ENCODE measurements at places on chromosomes 7 and 10.

- DNase-seq, result no peak
Measured at GRCh38 chr10:66162560-66163143, 763.2 kb upstream of the LRRTM3 start.

DNA sequence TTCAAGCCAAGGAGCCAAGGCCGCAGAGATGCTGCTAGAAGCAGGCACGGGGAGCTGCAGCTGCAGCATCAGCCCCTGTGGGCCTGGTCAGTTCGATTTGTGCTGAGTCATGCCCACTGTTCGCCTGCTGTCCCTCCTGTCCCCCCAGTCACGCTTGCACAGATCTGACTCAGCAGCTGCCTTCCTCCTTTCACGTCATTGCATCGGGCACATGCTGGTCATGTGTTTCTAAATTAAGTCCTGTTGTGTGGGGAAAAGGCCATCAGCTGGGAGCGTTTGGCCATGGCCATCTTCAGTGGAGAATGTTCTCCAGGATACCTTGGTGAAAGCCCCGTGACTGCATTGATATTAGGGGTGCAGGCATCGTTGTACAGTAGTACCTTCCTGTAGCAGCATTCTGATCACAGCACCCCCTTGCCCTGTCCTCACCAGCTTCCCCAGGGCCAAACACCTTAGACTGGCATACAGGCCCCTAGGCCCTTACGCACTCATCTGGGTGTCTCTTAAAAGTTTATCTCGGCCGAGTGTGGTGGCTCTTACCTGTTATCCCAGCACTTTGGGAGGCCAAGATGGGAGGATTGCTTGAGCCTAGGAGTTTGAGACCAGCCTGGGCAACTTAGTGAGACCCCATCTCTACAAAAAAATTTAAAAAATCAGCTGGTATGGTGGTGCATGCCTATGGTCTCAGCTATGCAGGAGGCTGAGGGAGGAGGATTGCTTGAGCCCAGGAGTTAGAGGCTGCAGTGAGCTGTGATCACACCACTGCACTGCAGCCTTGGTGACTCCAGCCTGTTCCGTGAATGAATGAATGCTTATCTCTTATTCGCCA lies 23.2 kb downstream of the POR start:
- no peak for DNase-seq

DNA sequence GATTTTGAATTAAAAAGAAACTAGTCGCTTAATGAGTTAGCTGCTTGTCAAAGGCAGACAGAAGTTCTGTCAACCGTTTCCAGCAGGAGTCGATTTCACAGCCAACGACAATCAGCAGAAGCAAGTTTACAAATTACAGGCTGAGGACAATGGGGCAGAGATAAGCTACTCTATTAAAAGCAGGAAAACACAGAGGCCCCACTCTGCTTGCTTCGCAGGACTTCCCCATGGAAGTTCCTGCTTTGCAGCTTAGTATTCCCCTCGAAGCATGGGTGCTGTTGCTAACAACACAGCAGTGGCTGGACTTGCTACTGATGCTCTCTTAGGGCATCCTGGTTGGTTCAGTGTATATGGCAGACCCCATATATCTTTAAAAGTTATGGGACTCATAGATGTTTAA lies 50.8 kb upstream of the KLF6 start:
- no peak for DNase-seq

- DNase-seq, result no peak
Measured at GRCh38 chr7:102966465-102966864, 53.7 kb downstream of the LRRC17 start.

DNA sequence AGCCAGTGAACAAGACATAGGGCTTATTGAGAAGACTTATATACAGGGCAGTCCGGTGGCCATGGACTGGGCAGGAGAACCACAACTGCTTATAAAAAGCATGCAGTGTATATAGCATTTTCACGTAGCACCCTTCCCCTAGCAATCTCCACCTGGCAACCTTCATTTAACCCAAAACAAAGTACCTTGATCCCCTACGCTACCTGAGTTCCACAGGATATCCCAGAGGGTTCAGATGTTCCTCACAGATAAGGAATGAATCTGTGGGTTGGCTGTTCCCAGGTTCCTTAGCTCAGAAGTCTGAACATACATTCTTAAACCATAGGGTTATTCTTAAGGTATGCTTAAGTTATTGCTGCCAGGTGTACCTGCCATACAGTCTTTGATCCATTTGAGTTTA lies 22.0 kb upstream of the TNKS2 start:
- DNase-seq, result no peak

GRCh38 chr7:47218378-47219176 lies 363.3 kb downstream of the TNS3 start:
- DNase-seq, result no peak

GRCh38 chr7:77497079-77497478 lies 40.0 kb upstream of the PTPN12 start:
- no peak for DNase-seq

- DNase-seq, result no peak
Measured at GRCh38 chr7:10239695-10240345, 733.9 kb upstream of the PHF14 start.

- peak; percentile 87 for DNase-seq
Measured at GRCh38 chr7:33932832-33933468, 27.6 kb downstream of the BMPER start.

All from WTC11 (cell line).